ENCODE measurements at places on chromosomes 4 and X. TPM values are rescaled to one million over a fixed set of nuclear protein-coding genes. Genes with fewer than 3 reads are reported as not detected.

GRCh38 chrX:53321230-53321942 lies 40.0 kb upstream of the IQSEC2 start:
- H3K4me1 ChIP-seq, result no peaks in the 10 kb centered on the region
- no peaks in the 10 kb centered on the region for H3K36me3 ChIP-seq
- H3K27me3 ChIP-seq, result peaks cover 13% of the 10 kb centered on the region
- no peak overlapping the region for H3K27ac ChIP-seq
- peak; percentile 22 for DNase-seq

The KIT gene
- 3.0 TPM for total RNA-seq

The MYOZ2 gene
- not detected for total RNA-seq

DNA sequence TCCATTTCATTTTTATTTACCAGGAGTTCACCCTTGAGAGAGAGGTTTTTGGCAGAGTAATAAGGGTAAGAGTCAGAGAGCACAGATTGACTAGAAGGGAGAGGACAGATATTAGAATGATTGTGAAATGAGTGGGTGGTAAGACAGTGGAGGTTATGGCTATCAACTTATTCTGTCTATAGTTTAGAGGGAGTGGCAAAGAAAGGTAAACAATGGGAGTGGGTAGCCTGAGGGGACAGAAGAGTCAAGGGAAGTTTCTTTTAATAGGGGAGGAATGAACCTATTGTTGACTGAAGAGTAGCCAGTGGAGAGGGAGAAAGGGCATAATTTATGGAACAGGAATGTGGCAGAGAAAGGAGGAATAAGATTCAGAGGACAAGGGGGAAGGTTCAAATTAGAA lies 186.5 kb upstream of the NRK start:
- no peak overlapping the region for H3K4me3 ChIP-seq
- H3K36me3 ChIP-seq, result no peaks in the 10 kb centered on the region
- peak overlapping the region; percentile 93 for H3K27ac ChIP-seq
- H3K4me1 ChIP-seq, result peaks cover 21% of the 10 kb centered on the region

The ESX1 gene
- total RNA-seq, result not detected

GRCh38 chr4:158208963-158209640 lies 1.2 kb upstream of the TMEM144 start:
- no peak overlapping the region for H3K4me3 ChIP-seq
- no peak overlapping the region for H3K27ac ChIP-seq
- no peaks in the 10 kb centered on the region for H3K4me1 ChIP-seq
- no peaks in the 10 kb centered on the region for H3K36me3 ChIP-seq

The ZFP92 gene
- total RNA-seq, result 0.07 TPM

GRCh38 chr4:3421470-3421869 lies 20.3 kb upstream of the HGFAC start:
- no peaks in the 10 kb centered on the region for H3K36me3 ChIP-seq
- DNase-seq, result peak; percentile 25
- H3K4me3 ChIP-seq, result no peak overlapping the region
- H3K27me3 ChIP-seq, result peaks cover 5% of the 10 kb centered on the region
- peaks cover 6% of the 10 kb centered on the region for H3K4me1 ChIP-seq

The HEPH gene
- 2.2 TPM for total RNA-seq

DNA sequence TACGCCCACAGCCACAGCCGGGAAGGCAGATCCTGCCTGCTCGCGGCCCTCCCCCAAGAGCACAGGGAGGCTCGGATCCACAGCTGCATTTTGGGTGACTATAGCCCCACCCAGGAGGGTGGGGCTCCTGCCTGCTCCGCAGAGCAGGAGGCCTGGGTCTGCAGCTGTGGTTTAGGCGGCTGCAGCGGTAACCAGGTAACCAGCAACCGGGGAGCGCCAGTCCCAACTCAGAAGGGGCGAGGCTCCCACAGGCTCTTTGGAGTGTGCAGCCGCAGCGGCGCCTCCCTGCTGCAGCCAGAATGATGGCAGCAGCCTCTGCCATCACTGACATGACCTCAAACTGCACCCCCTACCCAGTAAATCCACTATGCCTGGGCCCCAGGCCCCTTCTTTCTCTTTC lies 148.0 kb upstream of the F9 start:
- DNase-seq, result no peak
- no peaks in the 10 kb centered on the region for H3K27me3 ChIP-seq
- no peaks in the 10 kb centered on the region for H3K36me3 ChIP-seq

The PPEF2 gene
- not detected for total RNA-seq

DNA sequence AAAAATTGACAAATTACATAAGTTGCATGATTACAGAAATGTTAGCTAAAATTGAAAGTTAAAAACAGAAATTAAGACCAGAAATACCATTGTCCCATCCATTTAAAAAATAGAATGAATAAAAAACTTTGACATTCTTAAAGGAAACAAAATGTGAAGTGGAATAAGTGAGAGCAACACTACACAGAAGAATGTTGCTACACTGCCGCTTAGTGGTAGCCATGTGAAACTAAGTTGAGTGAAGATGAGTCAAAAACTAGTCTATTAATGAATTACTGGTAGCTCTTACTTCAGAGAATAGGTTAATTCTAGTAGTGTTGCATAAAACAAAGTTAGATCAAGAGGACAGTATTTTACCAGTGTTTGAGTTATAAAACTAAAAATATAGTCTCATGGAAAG lies 571.0 kb upstream of the KLHL4 start:
- no peaks in the 10 kb centered on the region for H3K4me1 ChIP-seq
- no peak overlapping the region for H3K4me3 ChIP-seq
- H3K36me3 ChIP-seq, result no peaks in the 10 kb centered on the region
- no peak overlapping the region for H3K27ac ChIP-seq
- H3K27me3 ChIP-seq, result no peaks in the 10 kb centered on the region

The HTN3 gene
- not detected for total RNA-seq

Measured in glutamatergic neuron (in vitro differentiated cells).